ENCODE measurements at places on chromosomes 16 and 17. TPM values are rescaled to one million over a fixed set of nuclear protein-coding genes. Genes with fewer than 3 reads are reported as not detected.

GRCh38 chr17:30210901-30211300 lies 24.6 kb downstream of the SLC6A4 start:
- no peak overlapping the region for H3K27ac ChIP-seq
- H3K27me3 ChIP-seq: no peaks in the 10 kb centered on the region
- no peak for DNase-seq
- H3K36me3 ChIP-seq: no peaks in the 10 kb centered on the region
- no peak overlapping the region for H3K4me3 ChIP-seq
- no peaks in the 10 kb centered on the region for H3K4me1 ChIP-seq

Gene SECTM1
- 0.56 TPM for total RNA-seq

Gene NKIRAS2
- 113 TPM for total RNA-seq

- no peak overlapping the region for H3K4me3 ChIP-seq
- H3K27ac ChIP-seq: no peak overlapping the region
- H3K27me3 ChIP-seq: no peaks in the 10 kb centered on the region
- DNase-seq: no peak
- H3K4me1 ChIP-seq: no peaks in the 10 kb centered on the region
- H3K36me3 ChIP-seq: no peaks in the 10 kb centered on the region
Observed at GRCh38 chr16:8120001-8120400, 470.3 kb downstream of the TMEM114 start.

DNA sequence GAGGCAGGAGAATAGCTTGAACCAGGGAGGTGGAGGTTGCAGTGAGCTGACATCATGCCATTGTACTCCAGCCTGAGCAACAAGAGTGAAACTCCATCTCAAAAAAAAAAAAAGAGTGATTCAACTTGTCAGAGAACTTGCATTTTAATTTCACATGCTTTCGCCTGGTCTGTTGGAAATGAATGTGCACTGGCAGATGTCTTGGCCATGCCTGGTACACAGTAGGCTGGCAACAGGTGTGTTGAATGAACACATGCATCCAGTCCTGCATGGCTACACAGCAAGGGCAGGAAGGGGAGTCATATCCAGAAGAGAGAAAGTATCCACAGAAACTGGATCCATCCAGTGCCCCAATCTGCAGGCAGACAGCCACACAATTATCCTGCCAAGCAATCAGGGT lies 11.5 kb downstream of the COG4 start:
- peaks cover 64% of the 10 kb centered on the region for H3K36me3 ChIP-seq
- H3K27me3 ChIP-seq: no peaks in the 10 kb centered on the region
- no peaks in the 10 kb centered on the region for H3K4me1 ChIP-seq
- H3K27ac ChIP-seq: no peak overlapping the region

Gene AOC3
- total RNA-seq: 5.2 TPM

DNA sequence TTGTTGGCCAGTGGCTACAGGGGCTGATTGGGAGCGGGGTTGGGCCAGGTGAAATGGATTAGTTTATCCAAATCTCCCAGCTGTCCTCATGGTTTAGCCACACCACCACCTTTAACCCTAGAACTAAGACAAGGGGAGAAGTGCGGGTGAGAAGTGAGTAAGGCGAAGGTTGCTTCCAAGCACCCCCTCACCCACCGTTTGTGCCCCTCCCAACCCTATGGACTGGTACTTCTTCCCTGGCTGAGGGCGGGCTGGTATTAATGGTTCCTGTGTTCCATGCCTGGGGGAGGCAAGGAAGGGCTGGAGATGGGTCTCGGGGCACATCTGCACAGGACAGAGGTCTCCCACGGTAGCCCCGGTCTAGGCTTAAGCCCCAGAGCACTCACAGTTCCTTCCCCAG lies 25.1 kb downstream of the NT5M start:
- no peak overlapping the region for H3K27ac ChIP-seq
- no peaks in the 10 kb centered on the region for H3K27me3 ChIP-seq
- no peak overlapping the region for H3K4me3 ChIP-seq
- no peak for DNase-seq

DNA sequence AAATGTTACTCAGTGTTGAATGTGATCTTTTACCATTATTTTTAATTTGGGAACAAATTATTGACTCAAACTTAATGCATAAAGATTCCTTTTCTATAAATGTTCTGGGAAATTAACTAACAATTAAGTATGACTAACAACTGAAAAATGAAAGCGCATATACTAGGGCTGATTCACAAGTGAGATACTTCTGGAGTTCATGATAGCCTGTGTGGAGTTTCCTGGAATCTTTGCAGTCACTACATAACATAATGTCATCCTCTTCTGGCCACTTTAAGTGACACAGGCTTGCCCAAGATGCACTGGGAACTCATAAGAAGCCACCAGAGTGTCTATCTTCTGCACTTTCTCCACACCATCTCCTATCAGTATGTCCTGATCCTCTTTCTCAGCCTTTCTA lies 450.3 kb upstream of the CDH11 start:
- H3K4me3 ChIP-seq: no peak overlapping the region
- DNase-seq: no peak
- H3K4me1 ChIP-seq: no peaks in the 10 kb centered on the region
- no peaks in the 10 kb centered on the region for H3K36me3 ChIP-seq
- H3K27ac ChIP-seq: no peak overlapping the region

- no peak overlapping the region for H3K27ac ChIP-seq
- H3K27me3 ChIP-seq: no peaks in the 10 kb centered on the region
- peaks cover 6% of the 10 kb centered on the region for H3K4me1 ChIP-seq
- no peak for DNase-seq
- H3K36me3 ChIP-seq: no peaks in the 10 kb centered on the region
Observed at GRCh38 chr16:88649195-88649923, 1.5 kb downstream of the CYBA start.

DNA sequence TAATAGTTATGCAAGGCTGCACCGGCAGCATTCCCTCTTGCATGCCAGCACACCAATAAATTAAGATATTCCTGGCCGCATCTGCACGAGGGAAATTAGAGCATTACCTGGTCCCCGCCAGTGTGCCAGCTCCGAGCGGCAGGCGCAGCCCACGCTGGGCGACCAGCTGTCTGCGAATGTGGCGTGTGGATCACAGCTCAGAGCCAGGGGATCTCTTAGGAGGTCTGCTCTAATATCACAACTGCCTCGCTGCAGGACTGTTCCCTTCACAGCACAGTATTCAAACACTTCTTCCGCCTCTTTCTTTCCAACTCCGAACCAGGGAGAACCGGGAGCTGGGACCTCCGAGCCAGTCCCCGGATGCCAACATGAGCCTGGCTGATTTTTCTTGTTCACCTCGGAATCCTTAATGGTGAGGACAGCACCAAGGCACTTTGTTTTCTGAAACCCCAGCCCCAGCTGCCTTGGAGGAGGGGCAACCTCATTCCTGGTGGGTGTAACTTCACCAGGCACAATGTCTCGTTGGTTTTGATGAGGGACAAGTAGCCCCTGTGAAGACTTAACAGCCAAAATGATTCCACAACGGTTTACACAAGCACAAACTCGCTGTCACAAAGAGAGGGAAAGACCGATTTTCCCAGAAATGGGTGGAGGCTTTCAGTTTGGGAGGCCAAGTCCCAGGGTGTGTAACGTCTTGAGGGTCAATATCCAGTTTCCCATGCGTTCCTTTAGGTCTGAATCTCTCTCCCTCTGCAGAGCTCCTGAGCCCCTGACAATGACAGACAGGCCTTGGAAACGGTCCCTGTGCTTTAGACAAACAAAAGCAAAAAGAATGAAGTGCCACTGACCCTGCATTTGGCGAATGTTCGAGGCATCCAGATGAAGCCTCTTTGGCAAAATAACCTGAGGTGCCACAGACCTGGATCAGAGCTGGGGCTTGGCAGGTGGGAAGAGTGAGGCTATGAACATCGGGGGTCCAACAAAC lies 213.2 kb downstream of the C16orf78 start:
- H3K4me1 ChIP-seq: peaks cover 6% of the 10 kb centered on the region
- H3K27ac ChIP-seq: no peak overlapping the region
- DNase-seq: no peak
- H3K36me3 ChIP-seq: no peaks in the 10 kb centered on the region
- H3K27me3 ChIP-seq: no peaks in the 10 kb centered on the region

- no peak for DNase-seq
- H3K27me3 ChIP-seq: no peaks in the 10 kb centered on the region
- no peaks in the 10 kb centered on the region for H3K4me1 ChIP-seq
Observed at GRCh38 chr16:27303256-27304100, 10.3 kb upstream of the IL4R start.

DNA sequence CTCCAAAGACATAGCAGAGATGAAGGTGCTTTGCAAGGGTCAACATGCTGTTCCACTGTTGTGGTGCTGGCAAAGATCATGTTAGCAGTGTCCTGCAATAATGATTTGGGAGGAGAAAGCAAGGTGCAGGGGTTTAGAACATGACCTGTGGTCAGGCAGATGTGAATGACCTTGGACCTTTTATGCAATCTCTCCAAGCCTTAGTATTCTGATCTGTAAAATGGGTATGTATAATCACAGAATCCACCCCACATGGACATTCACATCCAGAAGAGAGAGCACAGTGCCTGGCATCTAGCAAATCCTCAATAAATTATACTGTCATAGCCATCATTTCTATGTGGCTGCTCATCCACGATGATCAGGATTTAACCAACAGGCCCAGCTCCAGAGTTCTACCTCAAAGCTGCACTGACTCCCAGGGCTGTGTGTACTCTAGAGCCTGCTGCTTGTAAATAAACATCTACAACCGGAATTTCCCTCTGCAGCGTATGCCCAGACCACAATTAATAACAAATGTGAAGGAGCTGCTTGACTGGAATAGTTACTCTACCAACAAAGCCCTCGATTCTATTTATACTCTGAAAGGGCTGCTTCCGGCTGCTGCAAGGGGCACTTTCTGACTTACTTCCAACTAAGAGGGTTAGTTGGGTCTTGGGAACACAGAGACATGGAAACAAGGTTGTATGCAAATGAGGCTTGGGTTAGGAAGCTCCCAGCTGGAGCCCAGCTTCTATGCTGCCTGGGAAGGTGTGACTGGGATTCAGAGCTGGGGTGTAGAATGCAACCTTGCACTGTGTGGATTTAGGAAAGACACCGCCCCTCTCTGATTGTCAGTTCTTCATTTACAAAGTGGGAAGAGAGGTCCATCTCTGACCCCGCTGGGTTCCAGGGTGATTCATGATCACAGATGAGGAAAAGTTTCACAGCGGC lies 265.2 kb downstream of the XYLT1 start:
- no peak for DNase-seq
- no peaks in the 10 kb centered on the region for H3K27me3 ChIP-seq
- H3K27ac ChIP-seq: peak overlapping the region; percentile 33

GRCh38 chr16:305916-306626 lies 23.1 kb downstream of the PDIA2 start:
- no peaks in the 10 kb centered on the region for H3K27me3 ChIP-seq
- H3K27ac ChIP-seq: no peak overlapping the region
- H3K4me1 ChIP-seq: peaks cover 3% of the 10 kb centered on the region
- H3K36me3 ChIP-seq: no peaks in the 10 kb centered on the region

- DNase-seq: no peak
- H3K36me3 ChIP-seq: no peaks in the 10 kb centered on the region
- H3K27ac ChIP-seq: no peak overlapping the region
- H3K4me1 ChIP-seq: no peaks in the 10 kb centered on the region
- no peak overlapping the region for H3K4me3 ChIP-seq
Observed at GRCh38 chr16:68636818-68637217, 8.3 kb upstream of the CDH3 start.

- no peaks in the 10 kb centered on the region for H3K36me3 ChIP-seq
- no peak overlapping the region for H3K27ac ChIP-seq
- no peak overlapping the region for H3K4me3 ChIP-seq
- H3K4me1 ChIP-seq: no peaks in the 10 kb centered on the region
- no peak for DNase-seq
Observed at GRCh38 chr17:43787728-43788127, 7.5 kb downstream of the CFAP97D1 start.

DNA sequence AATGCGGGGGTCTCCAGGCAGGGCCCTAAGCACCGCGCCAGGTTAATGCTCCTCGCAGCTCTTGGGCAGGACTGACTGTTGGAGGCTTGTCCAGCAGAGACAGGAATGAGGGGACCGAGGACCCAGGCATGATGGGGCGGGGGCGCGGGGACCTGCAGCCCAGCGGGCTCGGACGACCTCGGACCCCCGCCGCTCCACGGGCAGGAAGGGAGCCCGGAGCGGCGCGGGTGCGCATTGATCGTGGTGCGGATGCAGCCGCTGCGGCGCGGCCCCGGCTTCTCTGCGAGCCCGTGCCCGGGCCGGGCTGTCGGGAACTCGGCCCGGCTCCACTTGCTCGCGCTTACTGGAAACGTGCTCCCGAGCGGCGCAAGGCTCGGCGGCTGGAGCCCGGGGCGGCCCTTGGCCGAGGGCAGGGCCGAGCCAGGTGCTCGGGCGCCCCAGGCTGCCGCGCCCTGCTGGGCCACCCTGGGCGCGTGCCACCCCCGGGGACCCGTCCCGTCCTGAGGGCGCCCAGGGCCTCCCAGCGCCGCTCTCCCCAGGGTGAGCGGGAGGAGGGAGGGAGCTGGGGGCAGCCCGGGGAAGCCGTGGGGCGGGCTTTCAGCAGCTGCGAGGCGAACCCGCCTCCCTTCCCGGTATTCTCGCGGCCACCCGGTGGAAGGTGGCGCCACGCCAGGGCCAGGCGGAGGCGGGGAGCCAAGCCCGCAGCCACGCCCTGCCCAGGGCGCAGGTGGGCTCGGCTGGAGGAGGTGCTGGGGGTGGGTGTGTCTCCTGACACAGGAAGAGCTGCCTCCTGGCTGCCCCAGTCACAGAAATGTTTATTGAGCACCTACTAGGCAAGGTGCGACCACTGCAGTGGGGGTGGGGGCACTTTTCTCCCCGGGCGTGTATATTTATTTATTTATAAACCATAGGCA lies 45.9 kb downstream of the SOCS3 start:
- H3K27ac ChIP-seq: peak overlapping the region; percentile 49
- H3K27me3 ChIP-seq: peaks cover 2% of the 10 kb centered on the region
- peak overlapping the region; percentile 43 for H3K4me3 ChIP-seq
- peaks cover 16% of the 10 kb centered on the region for H3K4me1 ChIP-seq
- H3K36me3 ChIP-seq: no peaks in the 10 kb centered on the region
- DNase-seq: peak; percentile 79

DNA sequence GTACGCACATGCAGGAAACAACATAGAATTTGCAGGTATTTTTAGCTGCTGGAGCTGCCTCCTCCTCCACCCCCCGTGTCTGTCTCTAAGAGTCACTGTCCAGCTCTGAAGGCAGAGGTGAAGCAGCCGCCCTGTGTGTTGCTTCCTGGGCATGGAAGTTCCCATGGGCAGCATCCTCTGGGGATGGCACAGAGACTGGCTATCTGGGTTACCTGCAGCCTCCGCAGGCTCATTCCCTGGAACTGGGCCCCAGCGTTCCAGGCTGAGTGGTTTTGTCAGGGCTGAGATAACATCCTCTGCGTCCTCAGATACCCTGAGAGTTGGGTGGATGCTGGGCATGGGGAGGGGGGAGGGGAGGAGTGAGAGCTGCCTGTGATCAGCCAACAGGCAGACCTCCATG lies 41.5 kb upstream of the MRTFB start:
- no peak for DNase-seq
- no peaks in the 10 kb centered on the region for H3K27me3 ChIP-seq
- H3K36me3 ChIP-seq: no peaks in the 10 kb centered on the region
- H3K4me1 ChIP-seq: peaks cover 8% of the 10 kb centered on the region
- H3K27ac ChIP-seq: no peak overlapping the region
- no peak overlapping the region for H3K4me3 ChIP-seq

GRCh38 chr17:81524039-81524864 lies 3.9 kb upstream of the FSCN2 start:
- H3K27ac ChIP-seq: no peak overlapping the region
- no peak for DNase-seq
- H3K4me3 ChIP-seq: no peak overlapping the region

Measured in cardiac muscle cell (in vitro differentiated cells and primary cell).